ENCODE measurements at places on chromosomes 13 and 19.

DNA sequence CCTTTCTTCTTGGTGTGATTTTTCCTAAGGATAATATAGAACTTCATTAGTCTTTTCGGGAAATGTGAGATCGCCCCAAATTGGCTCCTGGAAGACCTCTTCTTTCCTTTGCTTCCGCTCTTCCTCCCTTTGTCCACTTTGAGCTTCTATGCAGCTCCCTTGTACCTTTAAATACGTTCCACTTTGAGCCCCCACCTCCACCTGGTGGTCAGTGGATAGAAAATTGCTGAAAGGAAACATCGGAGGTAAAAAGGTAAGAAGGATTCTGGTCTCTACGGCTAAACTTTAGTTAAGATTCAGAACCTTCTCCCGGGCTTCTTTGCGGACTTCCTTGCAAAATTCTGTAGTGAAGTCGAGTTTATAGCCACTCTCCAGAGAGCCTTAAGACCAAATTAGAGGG is 55.0 kb upstream of the TM9SF2 start:
- no peak for DNase-seq

GRCh38 chr13:84925443-84925842 is 873.8 kb downstream of the SLITRK6 start:
- no peak for DNase-seq

DNA sequence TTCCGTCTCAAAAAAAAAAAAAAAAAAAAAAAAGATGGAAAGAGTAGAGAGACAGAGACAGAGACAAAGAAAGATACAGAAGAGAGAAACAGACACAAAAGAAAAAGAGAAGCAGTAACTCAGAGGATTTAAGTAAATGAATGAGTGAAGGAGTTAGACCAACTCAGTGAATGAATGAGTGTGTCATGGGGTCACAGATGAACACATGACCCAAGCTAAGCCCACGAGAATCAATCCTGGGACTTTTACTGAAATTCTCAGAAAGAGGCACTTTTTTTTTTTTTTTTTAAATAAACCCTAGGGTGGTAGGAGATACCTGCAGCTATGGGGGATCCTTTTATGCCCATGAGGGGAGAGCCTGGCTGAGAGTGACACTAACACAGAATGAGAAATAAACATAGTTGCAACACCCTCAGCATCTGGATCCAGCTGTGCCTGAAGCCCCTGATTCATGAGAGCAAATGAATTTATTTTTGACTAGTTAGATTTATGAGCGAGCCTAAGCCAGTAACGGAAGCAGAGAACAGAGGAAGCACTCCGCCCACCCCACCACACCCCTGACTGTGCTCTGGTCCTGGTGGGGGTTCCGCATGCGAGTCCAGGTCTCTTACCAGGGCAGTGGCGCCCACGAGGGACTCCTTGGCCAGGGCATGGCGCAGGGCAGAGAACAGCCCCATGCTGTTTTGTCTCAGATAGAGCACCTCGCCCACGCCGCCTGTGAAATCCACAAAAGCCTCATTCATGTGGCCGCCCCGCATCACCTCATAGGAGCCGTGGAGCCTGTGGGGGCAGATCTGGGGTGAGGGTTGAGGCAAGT is 4.6 kb downstream of the CAPN12 start:
- DNase-seq: no peak

DNA sequence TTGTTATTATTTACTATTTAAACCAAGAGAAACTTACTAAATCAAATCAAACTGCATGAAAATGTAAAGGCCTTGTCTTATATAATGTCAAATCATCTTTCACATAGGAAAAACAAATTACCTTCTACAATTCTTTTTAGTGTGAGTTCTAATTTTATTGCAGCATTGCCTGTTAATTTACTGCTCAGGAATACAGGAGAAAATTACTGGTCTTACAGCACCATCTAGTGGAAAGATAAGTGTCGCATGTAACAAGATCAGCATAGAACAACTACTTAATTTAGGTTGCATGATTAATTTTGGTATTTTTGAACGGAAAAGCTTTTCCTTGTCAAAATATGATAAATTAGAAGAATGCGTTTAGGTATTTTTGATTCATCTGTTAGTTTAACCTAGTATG is 502.7 kb downstream of the UQCRFS1 start:
- DNase-seq: no peak

- DNase-seq: no peak
Measured at GRCh38 chr13:67515895-67516294, 285.8 kb upstream of the PCDH9 start.

GRCh38 chr13:92804926-92805325 is 421.7 kb upstream of the GPC6 start:
- DNase-seq: no peak

GRCh38 chr19:55681131-55682092 is 6.4 kb downstream of the EPN1 start:
- DNase-seq: no peak

- no peak for DNase-seq
Measured at GRCh38 chr19:40741527-40742390, 8.5 kb downstream of the ACTMAP start.

DNA sequence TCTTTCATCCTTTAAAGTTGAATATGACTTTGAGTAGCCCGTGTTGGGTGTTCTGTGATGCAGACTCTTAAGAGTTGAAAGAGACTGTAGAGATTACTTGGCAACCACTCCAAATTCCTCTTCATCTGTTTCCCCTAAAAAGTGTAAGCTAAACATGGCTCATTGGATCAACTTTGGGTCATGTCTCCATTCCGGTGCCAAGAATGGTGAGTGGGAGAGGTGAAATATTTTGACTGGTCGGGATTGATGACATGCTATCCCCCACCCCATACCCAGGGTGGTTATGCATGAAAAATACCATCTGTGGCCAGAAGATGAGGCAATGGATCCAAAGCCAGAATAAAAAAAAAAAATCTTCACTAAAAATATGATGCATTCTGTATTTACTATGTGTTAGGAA is 281.3 kb upstream of the SOX21 start:
- no peak for DNase-seq

DNA sequence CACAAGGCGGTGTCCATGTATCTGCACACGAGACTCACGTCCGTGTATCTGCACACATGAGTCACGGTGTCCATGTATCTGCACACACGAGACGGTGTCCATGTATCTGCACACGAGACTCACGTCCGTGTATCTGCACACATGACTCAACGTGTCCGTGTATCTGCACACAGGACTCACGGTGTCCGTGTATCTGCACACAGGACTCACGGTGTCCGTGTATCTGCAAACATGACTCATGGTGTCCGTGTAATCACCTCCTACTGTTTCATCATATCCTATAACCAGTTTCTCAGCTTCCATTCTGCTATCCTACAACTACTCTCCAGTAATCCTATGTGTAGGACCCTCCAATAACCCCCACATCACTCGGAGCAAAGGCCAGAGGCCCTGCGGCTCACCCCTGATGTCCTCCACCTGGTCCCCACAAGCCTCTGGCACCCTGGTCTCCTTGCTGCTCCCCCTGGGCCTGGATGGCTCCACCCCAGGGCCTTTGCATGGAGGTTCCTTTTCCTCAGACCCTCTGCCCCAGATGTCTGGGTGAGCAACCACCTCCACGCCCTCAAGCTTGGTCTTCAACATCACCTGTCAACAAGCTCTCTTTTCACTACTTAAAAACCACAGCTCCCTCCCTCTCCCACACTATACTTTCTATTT is 2.5 kb upstream of the TMEM255B start:
- DNase-seq: no peak

DNA sequence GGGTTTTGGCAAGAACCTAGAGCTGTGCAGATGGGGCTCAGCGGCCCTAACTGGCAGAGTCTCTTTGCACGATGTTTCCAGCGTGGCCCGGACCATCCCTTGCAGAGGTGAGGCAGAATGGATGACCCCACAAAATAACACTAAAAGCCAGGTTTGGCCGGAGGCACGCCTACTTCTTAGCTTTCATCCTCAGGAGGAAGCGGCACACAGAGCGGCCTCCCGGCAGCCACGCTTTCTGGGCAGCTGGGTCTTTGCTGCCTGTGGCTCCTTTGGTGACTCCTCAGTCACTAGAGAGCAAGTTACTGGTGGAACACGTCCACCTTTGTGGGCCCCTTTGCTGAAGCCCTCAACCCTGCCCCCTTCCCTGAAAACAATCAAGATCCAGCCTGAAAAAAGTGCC is 25.2 kb downstream of the TEX29 start:
- DNase-seq: no peak

DNA sequence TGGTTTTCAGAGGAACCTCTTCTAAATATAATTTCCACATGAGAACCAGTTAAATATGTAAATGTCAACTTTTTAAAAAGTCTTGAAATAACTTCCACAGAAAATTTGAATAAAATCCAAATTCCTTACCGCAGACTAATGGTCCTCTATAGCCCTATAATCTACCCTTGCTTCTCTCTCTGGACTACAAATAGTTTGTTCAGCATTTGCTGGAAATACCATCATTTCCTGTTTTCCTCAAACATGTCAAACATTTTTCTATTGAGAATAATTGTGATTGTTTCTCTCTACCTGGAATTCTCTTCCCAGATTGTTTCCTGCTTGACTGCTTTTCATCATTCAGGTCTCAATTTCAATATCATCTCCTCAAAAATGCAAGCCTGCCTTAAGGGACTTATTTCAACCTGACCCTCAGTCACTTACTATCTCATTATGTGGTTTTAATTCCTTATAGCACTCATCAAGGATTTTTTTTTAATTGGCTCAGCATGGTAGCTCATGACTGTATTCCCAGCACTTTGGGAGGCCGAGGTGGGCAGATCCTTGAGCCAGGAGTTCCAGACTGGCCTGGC is 898.9 kb upstream of the MIR17HG start:
- no peak for DNase-seq

DNA sequence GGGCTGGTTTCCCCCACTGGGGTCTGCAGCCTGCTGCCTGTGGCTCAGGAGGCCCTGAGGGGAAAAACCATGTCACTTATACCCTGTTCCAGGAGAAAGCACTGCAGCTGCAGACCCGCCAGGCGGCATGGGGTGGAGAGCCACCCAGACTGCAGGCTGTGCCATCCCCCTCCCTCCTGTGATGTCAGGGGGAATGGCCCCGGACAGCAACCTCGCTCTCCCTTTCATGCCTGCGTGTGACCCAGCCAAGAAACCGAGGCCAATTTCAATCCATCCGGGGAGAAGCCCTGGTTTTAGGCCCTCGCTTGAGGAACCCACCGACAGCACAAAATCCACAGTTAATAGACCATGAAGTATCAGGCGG is 37.2 kb upstream of the MATK start:
- DNase-seq: no peak

DNA sequence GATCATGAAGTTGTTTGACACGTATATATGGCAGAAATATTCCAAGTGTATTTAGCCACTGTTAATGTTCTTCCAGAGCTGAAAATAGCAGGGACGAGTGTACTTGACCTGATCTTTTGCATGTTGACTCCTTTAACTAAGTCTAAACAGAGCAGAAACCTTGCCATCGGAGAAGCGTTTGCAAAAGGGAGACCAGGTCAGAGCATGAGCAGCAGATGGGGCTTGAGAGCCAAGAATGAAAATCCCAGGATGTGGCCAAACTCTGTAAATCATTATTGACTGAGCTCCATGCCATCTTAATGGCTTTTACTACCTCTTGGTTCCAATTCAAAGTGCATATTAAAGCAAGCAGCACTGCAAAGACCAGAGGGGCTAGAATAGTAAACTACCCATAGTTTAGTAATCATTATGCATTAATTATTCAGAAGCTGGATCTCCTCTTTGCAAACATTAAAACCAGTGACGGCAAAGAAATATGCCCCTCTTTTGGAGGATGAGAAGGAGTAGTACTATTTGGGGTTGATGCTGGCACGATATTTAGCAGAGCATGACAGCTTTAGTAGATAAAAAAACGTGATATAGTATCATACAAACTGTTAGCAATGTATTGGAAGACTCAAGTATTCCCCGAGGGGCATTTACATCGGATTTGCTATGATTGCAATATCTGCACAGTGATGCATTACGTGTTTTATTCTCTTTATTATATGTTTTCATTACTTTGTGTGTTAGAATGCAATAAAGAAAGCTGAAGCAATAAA is 55.7 kb downstream of the FAM216B start:
- no peak for DNase-seq

DNA sequence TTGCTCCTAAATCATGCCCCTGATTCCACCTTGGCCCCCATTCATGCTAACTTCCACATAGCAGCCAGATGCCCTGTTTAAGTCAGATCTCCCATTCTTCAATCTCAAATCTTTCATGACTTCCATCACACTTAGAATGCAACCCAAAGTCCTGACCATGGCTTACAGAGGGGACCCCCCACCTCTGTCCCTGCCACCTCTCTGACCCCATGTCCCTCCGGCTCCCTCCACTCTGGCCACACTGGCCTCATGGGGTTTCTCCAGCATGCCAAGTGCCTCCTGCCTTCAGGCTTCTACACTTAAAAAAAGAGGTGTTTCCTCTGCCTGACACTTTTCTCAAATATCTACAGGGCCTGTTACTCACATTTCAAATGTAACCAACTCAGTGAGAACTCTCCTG is 93.6 kb downstream of the C13orf42 start:
- no peak for DNase-seq

GRCh38 chr13:105920370-105920769 is 615.1 kb downstream of the EFNB2 start:
- no peak for DNase-seq

DNA sequence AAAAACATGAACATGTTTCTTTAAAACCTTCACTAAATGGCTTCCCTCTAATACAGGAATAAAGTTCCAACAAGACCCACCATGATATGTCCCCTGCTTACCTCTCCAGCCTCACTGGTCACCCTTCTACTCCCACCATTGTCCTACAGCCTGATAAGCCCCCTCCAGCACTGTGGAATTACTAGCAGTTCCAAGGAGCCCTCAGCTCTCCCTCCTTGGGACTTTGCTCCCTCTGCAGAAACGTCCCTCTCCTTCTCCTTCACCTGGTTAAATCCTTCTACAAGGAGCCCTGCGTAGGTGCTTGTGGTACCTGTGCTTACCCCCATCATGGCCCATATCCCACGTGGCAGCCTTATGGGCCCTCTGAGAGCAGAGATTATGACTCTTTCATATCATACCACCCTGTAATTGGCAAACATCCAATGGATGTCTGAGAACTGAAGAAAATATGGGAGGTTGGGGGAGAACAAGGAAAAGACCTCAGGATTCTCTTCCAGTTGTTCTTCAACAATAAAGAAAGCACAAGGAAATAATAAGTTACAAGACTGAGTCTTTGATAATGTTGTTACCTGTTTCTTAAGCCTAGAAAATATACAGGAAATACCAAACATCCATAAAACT is 26.1 kb upstream of the DOCK9 start:
- no peak for DNase-seq

DNA sequence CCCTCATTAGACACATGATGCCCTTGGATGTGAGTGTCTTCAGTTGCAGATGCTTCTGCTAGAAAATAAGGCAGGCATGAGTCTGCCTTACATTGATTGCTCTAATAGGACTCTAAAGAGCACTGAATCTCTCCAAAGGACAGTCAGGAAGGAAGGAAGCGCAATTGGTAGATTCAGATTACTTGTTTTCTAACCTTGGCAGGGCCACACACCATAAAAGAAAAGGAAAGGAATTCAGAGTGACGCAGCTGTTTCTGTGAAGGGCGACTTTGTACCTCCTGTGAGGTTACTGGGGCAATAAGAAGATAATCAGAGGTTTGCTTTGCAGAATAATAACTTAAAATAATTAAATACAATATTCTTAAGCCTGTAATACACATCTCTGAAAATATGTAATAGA is 48.0 kb downstream of the FRY start:
- no peak for DNase-seq

Data from central memory CD8-positive, alpha-beta T cell (primary cell).